Spinal cord (tissue), 10 donors: ENCODE measurements at places on chromosomes 4 and X. TPM values are rescaled to one million over a fixed set of nuclear protein-coding genes. Genes with fewer than 3 reads are reported as not detected.

CT47B1 gene
- polyA plus RNA-seq = not detected

SPANXC gene
- polyA plus RNA-seq = not detected

ODAPH gene
- 0.19 TPM for polyA plus RNA-seq

ADGRA3 gene
- polyA plus RNA-seq = 37.1 TPM

GAGE13 gene
- polyA plus RNA-seq = not detected

DNA sequence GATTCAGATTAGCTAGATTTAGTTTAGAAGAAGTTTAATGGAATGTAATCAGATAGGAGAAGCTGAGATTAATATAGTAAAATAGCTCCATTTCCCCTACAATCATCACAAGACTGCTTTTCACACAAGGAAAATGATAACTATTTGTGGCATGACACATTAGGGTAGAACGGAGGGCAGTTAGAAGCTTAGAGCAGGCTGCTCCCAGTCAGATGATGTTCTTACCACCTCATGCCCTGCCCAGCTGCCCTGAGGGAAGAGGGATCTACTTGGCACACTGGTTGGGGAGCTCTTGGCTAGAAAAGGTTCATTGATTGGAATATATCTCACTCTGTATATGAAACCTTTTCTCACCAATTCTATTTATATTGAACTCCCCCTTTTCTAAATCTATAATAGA, 180.7 kb upstream of the IL15 start:
- no peak for DNase-seq

DNA sequence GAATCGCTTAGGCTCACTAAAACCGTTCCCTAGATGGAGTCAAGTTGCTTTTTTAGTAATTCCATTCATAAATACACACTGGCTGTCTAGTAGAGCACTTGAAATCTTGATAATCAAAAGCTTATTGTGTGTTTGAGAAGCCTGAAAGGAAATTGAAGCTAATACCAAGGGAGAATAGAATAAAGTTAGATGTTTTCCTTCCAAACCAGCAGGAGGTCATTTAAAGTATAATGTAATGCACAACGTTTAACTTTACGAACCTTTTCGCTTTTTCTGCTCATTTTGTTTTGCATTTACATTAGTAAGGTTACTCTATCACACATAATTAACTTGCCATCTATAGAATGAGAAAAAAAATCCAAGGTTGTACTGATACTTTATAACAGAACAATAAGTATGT, 440.9 kb downstream of the NKX6-1 start:
- DNase-seq = no peak

GRCh38 chrX:114787061-114787460, 203.2 kb downstream of the HTR2C start:
- no peak for DNase-seq

- no peak for DNase-seq
These were observed 318.3 kb downstream of the GLUD2 start for GRCh38 chrX:121365572-121366161.

GRCh38 chrX:148361641-148362040, 138.8 kb upstream of the AFF2 start:
- DNase-seq = no peak

DNA sequence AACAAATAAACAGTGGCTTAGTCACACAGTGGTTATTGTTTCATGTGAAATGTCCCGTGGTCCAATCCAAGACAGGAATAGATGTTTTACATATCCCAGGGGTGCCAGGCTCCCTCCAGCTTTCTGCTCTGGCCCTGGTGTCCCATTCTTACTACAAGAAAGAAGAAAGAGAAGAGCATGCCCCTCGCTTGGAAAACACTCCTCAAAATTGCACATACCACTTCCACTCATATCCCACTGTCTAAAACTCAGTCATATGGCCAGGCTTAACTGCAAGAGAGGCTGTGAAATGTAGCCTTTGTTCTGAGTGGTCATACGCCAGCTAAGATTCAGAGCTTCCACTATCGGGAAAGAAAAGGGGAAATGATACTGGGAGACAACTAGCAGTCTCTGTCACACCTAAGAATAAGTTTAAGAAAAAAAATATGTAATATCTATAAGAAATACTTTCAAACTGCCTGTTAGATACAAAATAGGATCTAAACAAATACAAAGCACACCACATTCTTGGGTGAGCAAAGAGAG, 306.8 kb upstream of the FAM241A start:
- DNase-seq = no peak

- DNase-seq = no peak
These were observed 620.0 kb downstream of the RAPGEF2 start for GRCh38 chr4:159722918-159723317.

GRCh38 chr4:25792200-25792791, 70.5 kb downstream of the SEL1L3 start:
- no peak for DNase-seq

GRCh38 chrX:138986235-138986634, 274.7 kb upstream of the FGF13 start:
- no peak for DNase-seq

- no peak for DNase-seq
These were observed 9.2 kb downstream of the RRH start for GRCh38 chr4:109836985-109837384.

GRCh38 chrX:8728932-8729535, 2.9 kb downstream of the ANOS1 start:
- DNase-seq = no peak

- DNase-seq = no peak
These were observed 49.4 kb upstream of the GUCY1A1 start for GRCh38 chr4:155617296-155617695.

GRCh38 chr4:19993242-19993641, 258.5 kb upstream of the SLIT2 start:
- DNase-seq = no peak

- no peak for DNase-seq
These were observed 64.8 kb downstream of the GLRA3 start for GRCh38 chr4:174764105-174764729.

DNA sequence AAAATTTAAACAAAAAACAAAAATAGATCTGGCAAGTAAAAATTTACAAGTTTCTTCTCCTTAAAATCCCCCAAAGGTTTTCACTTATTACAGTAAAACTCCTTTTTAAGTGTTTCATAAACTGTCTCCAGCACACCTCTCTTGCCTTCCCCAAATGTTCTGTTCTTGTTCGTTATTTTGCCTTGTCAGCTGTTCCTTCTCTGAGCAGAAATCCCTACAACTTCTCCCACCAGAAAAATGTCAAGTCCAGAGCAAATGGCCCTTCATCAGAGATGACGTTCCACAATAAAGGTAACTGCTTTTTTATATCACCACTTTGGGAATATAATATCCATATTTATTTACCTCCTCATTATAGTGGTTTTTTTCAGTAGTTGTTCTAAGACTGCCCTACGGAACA, 432.1 kb downstream of the ADAM29 start:
- no peak for DNase-seq

DNA sequence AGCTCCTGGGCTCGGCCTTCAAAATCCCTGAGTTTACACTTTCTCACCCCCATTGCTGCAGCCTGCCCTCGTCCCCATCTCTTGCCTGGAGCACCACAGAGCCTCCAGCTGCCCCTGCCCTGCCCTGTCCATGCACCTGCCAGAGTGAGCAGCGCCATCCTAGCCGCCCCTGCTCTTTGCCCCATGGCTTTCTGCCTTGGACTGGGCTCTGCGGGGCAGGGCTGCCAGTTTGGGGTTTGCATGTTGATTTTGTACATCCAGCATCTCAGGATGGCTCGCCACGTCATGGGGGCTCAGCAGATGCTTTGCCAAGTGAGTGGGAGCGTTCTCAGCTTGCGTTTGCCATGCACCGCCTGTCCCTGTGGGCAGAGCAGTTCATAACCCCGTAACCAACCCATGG, 67.1 kb upstream of the HGFAC start:
- no peak for DNase-seq

- no peak for DNase-seq
These were observed 36.9 kb downstream of the LAMTOR3 start for GRCh38 chr4:99857307-99857706.

DNA sequence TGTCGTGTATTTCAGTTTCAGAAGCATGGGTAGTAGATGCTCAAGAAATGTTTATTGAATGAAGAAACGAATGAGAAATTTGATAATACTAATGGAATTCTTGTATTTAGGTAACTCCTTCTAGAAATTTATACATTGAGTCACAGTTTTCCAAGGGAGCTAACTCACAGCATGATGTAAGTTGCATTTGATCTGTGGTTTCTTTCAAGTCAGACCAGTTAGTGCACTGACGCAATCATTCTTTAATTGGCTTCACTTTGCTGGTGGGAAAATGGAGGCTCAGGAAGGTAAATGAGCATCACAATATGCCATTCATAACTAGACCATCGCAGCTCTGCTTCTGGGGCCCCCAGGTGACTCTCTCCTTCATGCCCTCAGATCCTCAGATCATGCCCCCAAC, 17.3 kb upstream of the CWH43 start:
- DNase-seq = no peak

DNA sequence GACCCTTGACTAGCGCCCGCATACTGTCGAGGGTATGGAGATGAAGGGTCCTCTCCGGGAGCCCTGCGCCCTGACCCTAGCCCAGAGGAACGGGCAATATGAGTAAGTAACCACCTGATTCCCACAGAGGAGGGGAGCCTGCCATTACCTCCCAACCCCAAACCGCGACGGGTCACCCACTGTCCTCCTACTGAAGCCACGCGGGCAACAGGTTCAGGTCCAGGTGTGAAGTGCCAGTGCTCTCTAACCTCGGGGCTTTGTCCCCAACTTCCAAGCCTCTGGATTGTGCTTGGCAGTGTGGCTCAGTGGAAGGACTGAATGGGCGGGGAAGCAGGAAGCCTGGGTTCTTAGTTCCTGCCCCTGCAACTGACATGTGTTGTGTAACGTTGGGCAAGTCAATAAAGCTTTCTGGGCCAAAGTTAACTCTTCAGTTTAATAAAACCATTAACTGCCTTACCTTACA, 694 bp downstream of the OCRL start:
- no peak for DNase-seq

DNA sequence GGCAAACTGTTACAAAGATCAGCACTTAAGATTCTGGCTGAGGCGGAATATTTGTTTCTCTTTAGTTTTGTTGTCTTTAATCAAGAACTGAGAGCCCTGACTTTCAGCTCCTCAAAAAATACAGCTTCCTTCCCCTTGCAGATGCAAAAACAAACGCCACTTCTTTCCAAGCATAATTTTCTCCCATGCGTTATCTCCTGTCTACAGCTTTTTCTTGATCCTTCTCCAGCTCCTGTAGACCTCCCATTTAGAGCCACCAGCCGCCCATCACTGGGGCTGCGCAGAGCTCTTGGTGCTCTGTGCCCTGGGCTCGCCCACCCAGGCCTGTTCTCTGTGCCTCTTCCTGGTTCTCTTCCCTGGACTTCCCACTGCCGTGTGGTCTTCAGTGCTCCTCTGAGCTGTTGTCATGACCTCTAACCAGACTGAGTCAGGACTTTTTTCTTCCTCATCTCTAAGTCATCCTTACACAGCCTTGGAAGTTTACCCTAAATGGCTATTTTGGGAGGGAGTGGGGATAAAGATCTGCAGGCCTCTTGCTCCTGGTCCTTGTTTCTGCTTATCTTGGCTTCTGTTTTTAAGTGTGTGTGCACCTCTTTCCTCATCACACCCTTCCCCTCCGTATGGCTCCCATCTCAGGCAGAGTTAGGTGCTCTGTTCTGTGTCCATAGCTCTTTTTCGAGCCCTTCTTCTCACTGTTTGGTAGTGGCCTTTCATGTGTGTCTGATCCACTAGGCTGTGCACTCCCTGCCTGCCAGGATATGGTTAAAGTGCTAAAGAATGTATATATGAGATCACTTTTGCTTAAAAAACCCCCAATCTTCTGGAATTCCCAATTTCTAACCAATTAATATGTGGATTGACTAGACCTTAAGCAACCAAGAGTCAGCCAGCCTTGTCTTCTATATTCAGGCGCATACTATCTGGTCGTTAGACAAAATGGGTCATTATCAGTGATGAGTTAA, 122.5 kb downstream of the PTTG2 start:
- no peak for DNase-seq

- DNase-seq = no peak
These were observed 37.2 kb upstream of the HGFAC start for GRCh38 chr4:3404546-3404945.

DNA sequence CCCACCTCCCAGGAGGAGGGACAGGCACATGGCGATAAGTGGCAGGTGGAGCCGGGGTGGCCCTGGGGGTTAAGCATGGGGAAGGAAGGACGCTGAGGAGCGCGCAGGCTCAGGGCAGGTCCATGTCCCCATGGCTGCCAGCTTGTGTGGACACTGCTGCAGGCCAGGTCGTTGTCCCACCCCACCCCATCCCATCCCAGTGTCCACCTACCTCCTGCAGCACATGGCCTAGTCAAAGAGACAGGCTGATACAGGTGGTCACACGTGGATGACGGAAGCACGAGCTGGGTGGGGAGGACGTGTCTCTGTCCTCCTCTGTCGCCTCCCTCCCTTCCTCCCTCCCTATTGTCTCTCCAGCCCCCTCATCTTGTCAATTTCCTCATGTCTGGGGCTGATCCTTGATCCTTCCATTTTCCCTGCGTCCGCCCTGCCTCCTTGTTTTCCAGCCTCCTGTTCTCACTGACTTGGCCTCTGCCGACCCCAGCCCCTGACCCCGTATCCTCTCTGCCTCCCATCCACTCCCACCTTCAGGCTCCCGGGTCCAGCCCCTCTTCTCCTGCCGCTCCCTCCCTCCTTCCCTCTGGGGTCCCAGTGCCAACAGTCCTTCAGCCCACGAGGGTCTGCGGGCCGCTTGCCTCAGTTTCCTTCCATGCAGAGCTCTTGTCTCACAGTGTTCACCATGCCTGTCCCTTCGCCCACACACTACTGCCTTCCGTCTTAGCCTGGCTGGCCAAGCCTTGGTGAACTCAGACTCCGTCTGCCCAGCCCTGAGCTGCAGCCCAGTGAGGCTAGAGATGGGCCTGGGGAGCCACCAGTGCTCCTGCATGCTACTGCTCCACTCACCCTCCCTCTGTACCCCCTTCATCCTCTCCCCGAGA, 15.5 kb upstream of the ADD1 start:
- DNase-seq = no peak

- DNase-seq = no peak
These were observed 2480.2 kb downstream of the PCDH7 start for GRCh38 chr4:33200377-33200776.

DNA sequence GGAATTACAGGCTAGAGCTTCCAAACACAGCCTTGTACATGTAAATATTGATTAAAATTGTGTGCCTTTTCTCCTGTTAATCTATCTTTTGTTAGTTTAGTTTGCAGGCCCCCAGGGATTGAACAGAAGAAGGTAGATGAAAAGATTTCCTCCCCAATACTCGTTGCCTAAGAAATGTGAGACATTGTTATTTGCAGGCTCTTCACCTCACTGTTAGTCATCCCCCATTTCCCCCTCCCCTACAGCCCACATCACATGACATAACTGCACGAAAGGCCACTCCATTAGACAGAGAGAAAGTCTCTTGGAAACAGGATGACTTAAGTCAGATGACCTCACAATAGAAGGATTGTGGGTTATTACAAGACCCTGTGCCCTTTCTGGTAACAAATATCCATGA, 13.3 kb upstream of the MID1 start:
- DNase-seq = no peak

DNA sequence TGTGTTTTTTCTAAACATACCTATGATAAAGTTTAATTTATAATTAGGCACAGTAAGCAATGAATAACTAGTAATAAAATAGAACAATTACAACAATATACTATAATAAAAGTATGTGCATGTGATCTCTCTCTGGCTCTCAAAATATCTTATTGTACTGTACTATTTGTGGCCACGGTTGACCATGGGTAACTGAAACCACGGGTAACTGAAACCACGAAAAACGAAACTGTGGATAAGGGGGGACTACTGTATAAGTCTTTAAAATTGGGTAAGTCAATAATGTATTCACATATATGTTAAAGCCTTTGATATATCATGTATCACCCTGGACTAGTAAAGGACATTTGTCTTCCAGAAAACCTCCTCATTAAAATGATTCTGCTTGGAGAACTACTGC, 20.0 kb downstream of the TMEM154 start:
- no peak for DNase-seq

GRCh38 chrX:119150163-119151050, 22.8 kb upstream of the KIAA1210 start:
- no peak for DNase-seq
